ENCODE measurements at places on chromosomes 2 and 18.

- no peak for DNase-seq
Observed at GRCh38 chr18:63158676-63159291, 160.8 kb downstream of the BCL2 start.

DNA sequence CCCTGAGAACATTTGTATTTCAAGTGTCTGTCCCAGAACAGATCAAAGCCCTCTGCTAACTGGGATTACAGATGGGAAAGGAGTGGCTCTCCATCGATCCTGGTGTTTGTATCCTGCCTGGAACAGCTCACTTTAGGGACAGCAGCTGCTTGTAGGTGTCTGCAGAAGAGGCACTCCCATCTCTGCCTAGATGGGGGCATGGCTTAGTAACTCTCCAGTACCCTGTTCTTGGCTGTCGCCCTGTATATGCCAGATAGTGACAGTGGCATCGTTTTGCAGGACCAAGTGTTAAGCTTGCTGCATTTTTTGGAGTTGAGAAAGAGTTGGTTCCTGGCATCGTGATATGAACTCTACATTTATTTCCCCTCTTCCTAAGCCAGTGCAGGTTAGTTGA, 189.9 kb downstream of the SH3RF3 start:
- no peak for DNase-seq

- DNase-seq, result no peak
Observed at GRCh38 chr2:204336153-204336744, 209.0 kb upstream of the PARD3B start.

GRCh38 chr18:22567794-22568193, 150.1 kb upstream of the CTAGE1 start:
- DNase-seq, result no peak

DNA sequence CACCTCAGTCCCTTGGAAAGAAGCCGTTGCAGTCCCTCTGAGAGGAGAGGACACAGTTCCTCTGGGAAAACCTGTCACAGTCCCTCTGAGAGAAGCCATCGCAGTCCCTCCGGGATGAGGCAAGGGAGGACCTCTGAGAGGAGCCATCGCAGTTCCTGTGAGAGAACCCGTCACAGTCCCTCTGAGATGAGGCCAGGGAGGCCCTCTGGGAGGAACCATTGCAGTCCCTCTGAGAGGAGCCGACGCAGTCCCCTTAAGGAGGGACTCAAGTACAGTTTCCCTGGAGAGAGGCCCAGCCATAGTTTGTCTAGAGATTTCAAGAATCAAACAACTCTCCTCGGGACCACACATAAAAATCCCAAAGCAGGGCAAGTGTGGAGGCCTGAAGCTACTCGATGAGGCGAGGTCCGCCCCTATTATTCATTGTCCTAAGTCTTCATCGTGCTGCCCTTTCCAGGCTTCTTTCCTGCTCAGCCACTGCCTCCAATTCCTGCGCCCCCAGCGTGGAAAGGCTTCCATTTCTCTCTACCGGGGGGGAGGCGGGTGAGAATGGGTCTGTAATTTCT, 630 bp upstream of the ZNF512 start:
- DNase-seq, result no peak

GRCh38 chr2:85709401-85709811, 15.2 kb downstream of the GNLY start:
- DNase-seq, result no peak

DNA sequence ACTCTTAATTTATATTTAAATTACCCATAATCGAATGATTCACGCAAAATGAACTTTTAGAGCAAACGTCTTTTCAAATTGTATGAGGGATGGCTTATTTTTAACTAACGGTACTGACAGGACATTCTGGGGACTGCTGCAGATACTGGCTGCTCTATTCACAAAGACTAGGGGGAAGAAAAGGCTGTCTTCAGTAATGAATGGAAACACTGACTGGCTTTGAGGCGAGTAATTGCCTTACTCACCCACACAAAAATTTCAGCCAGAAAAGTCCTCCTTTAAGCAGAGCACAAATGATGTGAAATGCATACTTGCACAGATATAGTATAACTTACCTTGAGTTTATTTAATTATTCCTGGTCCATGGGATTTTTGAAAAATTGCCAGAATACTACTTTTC, 852.6 kb downstream of the DPP10 start:
- no peak for DNase-seq

GRCh38 chr2:169965495-169965894, 138.2 kb downstream of the UBR3 start:
- DNase-seq, result peak; percentile 18

DNA sequence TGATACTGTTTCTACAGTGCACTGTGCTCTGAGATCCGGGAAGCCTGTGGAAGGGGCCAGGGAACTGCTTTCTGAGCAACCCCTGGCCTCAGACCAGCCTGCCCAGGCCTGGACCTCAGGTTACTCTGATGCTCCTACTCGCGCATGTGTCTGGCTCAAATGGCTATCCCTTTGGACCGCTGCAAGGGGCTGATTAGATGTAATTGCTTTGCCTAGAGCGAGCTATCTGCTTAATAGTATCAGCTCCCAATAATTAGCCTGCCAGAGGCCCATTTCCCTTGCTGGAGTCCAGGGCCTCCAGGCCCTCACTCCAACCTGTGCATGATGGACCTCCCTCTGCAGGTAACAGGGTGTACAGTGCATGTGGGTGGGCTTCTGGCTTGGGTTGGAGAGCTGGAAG, 7.2 kb upstream of the KCNK3 start:
- DNase-seq, result no peak

- peak; percentile 82 for DNase-seq
Observed at GRCh38 chr18:12327510-12328178, 19.6 kb downstream of the TUBB6 start.

DNA sequence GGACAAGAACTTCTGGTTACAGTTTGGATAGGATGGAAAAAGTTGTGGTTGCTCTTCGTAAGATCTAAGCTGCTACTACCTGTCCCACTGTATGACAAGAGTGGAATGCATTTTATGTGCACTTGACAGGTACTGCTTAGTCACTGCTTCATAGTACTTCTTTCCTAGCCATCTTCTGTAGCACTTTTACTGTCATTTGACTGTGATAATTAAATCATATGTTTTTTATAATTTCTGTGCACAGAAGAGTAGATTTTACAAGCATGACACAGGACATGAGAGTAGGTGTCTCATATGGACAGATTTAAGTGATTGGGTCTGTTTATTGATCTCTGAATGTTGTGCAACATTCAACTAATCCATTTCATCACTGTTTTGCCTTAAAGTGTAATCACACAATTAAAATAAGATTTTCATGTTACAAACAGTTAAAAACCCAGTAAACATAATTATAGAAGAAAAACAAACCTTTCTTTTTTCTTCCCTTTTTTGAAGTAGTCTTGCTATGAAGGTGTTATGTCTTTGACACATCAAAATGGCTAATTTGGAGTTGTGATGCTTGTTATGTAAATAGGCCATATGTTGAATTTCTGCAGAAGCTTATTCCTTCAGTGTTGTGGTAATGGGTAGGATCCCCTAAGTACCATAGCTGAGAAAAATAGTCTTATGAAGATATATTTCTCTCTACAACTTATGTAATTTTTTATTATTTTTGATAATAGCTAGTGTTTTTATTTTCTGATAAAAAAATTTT, 3.0 kb downstream of the SPATS2L start:
- no peak for DNase-seq

- DNase-seq, result no peak
Observed at GRCh38 chr18:35045806-35046205, 4.6 kb downstream of the MAPRE2 start.

DNA sequence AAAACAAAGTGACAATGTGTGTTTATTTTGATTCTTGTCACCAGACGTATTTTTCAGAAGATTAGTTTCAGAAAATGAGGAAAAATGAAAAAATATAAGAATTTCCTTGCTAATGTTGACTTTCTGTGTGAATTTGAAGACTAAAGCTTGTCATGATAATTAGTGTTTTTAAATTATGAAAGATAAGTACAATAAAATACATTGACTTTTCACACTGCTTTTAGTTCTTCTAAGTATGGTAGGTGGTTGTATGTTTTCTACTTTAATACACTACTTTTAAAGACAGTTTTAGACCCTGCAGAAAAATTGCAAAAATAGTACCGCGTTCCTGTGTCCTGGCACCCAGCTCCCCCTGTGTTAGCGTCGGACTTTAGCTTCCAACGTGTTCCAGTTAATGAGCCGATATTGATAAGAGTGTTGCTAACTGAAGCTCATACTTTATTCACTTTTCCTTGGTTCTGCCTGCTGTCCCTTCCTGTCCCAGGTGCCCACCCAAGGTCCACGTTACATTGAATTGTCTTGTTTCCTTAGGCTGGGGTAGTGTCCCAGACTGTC, 695 bp downstream of the RBFA start:
- no peak for DNase-seq

- no peak for DNase-seq
Observed at GRCh38 chr18:23276451-23276850, 141.2 kb downstream of the CABLES1 start.

DNA sequence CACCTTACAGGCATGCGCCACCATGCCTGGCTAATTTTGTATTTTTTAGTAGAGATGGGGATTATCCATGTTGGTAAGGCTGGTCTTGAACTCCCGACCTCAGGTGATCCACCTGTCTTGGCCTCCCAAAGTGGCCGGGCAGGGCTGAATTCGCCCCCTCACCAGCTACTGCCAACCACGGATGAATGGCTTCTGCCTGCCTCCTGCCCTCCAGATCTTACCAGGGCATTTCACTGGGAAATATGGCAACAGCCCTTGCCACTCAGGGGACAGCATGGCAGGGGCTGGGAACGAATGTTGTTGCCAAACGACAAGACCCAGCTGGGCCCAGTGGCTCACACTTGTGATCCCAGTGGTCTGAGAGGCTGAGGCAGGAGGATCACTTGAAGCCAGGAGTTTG, 1.8 kb upstream of the ALPP start:
- no peak for DNase-seq

GRCh38 chr2:86027196-86027921, 78.3 kb downstream of the POLR1A start:
- no peak for DNase-seq

- peak; percentile 79 for DNase-seq
Observed at GRCh38 chr18:63604791-63605567, 17.8 kb downstream of the SERPINB13 start.

GRCh38 chr2:217656316-217656715, 346.5 kb downstream of the TNS1 start:
- no peak for DNase-seq

DNA sequence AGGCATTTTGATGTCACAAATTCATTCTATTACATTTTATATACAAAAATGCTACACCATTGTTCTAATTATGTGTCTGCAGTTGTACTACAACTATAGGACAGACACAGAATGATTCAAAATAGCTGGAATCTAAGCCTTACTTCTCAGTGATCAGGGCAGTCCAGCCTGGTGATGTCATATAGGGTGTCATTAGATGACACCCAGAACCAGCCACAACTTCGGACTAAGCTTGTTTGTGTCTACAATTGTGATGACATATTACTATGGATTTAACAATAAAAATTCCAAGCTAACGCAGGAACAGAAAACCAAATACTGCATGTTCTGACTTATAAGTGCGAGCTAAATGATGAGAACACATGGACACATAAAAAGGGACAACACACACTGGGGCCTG, 31.0 kb downstream of the M1AP start:
- peak; percentile 52 for DNase-seq

- no peak for DNase-seq
Observed at GRCh38 chr2:183253441-183254130, 129.3 kb downstream of the NUP35 start.

GRCh38 chr2:19357402-19358241, 801 bp downstream of the OSR1 start:
- peak; percentile 5 for DNase-seq
